ENCODE measurements at places on chromosomes 5 and 9.

GRCh38 chr5:33462456-33462855 lies 21.7 kb downstream of the TARS1 start:
- DNase-seq: no peak

DNA sequence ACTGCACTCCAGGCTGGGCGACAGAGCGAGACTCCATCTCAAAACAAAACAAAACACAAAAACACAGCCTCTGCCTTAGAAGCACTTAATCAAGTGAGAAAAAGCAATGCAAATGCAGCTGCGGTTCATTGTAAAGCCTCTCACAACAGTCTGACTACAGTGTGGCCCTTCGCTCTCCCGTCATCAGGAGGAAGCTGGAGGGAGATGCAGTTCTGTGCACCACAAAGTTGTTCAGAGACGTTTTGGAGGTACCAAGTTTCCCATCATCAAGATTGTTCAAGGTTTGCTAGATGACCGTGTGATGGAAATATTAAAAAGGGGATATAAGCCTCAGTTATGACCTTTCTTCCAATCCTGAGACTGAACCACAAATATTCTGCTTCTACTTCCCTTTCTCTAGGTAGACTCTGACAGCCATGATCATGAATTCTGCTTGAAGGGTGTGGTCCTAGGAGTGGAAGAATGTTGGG lies 40.9 kb downstream of the SEC61B start:
- no peak for DNase-seq

DNA sequence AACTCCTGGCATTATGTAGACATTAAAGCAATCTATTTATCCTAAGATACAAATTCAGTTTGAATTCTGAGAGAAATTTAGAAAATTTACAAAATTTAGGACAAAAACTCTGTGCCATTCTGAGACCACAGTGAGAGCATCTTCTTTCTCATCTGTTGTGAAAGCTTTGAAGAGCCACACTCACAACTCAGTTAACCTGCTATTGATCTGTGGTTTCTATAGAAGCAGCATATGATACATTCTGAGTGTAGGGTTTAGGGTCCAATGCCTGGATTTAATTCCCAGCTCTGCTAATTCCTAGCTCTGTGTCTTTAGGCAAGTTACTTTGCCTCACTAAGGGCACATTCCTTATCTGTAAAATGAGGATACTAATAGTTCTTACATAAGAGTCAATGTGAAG lies 21.6 kb downstream of the CAST start:
- no peak for DNase-seq

- no peak for DNase-seq
Observed at GRCh38 chr5:9898319-9898718, 268.2 kb upstream of the TAS2R1 start.

DNA sequence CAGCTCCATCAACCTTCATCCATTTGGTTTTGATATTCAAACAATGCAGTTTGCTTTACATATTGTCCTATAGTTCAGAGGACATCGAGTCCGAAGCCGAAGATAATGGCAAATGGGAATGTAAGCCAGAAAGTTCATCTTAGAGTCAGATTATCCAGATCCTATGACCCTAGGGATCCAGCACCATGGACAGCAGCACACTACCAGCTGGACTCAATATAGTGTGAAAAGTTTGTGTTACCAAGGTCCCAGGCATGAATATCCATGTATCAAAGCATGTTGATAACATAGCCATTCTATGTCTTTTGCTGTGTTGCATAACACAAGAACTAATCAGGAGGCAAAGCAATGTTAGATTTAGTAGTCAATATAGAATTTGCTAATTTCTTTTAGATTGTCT lies 46.3 kb downstream of the FSTL4 start:
- no peak for DNase-seq

DNA sequence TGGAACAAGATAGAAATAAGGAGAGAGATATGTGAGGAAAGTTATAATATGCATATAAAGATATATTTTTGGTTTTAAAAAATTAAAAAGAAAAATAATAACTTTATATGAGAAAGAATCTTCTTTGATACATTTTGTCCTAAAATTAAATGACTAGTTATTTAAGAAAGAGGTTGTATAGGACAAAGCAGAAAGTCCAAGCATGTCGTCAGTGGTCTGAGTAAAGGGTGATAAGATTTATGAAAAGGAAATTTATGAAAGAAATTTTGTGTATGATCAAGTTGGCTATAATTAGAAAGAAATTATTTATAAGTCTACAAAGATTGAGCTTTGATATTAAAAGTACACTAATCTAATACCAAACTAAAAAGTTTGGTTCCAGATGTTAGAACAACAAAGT lies 32.0 kb downstream of the GTF3C4 start:
- no peak for DNase-seq

GRCh38 chr5:76617229-76617628 lies 6.0 kb downstream of the F2RL2 start:
- no peak for DNase-seq

GRCh38 chr5:73678807-73679206 lies 52.8 kb downstream of the ARHGEF28 start:
- no peak for DNase-seq

DNA sequence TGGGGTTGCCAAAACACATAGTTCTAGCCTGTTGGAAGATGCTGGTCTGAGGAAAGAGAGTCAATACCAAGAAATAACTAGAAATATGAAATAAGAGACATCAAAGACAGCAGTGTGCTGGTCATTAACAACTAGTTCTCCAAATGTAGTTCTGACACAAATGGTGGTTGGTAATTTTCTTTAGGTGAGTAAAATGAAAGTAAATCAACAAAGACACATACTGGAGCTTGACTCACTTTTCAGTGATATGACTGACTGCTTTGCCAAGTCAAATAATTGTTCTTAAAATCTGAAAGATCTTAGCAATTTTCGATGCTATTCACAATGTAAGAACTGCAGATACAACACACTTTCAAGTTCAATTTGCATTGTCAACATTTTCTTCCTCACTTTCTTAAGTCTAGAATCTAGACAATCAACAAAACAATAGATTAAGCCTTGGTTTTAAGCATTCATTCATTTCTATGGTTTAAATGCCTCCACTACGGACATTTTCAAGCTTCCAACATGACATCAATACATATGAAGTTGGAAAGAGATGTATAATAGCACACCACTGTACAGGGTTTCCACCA lies 166.8 kb upstream of the MAP3K1 start:
- DNase-seq: no peak

DNA sequence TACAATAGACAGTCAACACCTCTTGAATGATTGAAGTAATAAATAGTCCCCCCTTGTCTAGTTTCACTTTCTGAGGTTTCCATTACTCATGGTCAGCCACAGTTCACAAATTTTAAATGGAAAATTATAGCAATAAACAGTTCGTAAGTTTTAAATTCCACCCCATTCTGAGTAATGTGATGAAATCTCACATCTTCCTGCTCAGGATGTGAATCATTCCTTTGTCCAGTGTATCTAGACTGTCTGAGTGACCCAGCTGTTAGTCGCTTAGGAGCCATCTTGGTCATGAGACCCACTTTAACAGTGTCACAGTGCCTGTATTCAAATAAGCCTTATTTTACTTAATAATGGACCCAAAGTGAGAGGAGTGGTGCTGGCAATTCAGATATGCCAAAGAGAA lies 311.6 kb upstream of the PRR16 start:
- DNase-seq: no peak

DNA sequence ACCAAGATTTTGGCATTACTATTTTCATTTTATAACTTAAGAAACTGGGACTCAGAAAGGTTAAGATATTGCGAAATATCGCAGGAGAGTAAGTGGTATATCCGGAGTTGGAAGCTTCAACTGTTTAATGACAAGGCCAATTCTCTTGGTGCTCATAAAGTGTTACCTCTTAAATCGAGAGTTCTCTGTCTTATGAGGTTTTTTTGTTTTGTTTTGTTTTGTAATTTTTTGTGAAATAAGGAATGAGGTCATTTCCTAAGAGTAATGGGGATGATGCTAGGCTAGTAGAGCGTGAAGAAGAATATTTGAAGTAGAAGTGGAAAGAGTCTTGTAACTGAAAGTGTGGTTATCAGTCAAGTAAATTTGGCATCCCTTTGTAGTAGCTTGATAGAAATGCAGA lies 183.2 kb upstream of the DAB2 start:
- no peak for DNase-seq

GRCh38 chr9:129273941-129274684 lies 96.1 kb upstream of the IER5L start:
- DNase-seq: no peak

GRCh38 chr9:136582977-136583735 lies 37.3 kb upstream of the NOTCH1 start:
- DNase-seq: no peak

GRCh38 chr5:174327317-174327864 lies 281.9 kb downstream of the NSG2 start:
- DNase-seq: peak; percentile 86

GRCh38 chr9:108637340-108637739 lies 218.4 kb downstream of the ACTL7B start:
- no peak for DNase-seq

DNA sequence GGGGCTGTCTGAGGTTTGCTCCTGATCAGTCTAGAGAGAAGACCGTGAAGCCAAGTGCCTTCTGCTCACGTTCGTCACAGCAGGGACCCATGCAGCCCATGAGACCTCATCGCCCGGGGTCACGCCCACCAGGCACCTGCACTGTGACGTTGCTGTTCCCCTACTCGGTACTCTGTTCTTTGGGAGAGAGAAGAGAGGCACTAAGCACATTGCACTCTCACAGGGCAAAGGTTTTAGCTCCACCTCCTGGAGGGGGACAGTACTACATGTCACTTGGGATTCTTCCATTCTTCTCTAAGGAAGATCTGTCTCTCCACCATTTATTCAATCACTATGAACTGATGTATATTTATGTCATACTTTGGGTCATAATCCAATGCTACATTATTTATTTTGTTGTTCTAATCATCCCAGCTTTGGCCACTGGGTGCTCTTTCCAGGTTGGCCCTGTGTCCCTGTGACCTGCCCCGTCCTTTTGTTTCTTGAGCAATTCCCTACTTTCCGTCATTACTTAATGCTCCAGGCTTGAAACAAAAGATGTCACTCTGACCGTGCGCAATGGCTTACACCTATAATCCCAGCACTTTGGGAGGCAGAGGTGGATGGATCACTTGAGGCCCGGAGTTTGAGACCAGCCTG lies 31.4 kb upstream of the BRD3 start:
- no peak for DNase-seq
